ENCODE measurements at places on chromosomes 5 and 9.
A peak's percentile ranks its signal among the peaks of the same experiment; 100 is the strongest.

- DNase-seq, result no peak
Observed at GRCh38 chr5:144403817-144404420, 233.2 kb downstream of the KCTD16 start.

- DNase-seq, result no peak
Observed at GRCh38 chr9:89522261-89522958, 24.5 kb upstream of the SEMA4D start.

DNA sequence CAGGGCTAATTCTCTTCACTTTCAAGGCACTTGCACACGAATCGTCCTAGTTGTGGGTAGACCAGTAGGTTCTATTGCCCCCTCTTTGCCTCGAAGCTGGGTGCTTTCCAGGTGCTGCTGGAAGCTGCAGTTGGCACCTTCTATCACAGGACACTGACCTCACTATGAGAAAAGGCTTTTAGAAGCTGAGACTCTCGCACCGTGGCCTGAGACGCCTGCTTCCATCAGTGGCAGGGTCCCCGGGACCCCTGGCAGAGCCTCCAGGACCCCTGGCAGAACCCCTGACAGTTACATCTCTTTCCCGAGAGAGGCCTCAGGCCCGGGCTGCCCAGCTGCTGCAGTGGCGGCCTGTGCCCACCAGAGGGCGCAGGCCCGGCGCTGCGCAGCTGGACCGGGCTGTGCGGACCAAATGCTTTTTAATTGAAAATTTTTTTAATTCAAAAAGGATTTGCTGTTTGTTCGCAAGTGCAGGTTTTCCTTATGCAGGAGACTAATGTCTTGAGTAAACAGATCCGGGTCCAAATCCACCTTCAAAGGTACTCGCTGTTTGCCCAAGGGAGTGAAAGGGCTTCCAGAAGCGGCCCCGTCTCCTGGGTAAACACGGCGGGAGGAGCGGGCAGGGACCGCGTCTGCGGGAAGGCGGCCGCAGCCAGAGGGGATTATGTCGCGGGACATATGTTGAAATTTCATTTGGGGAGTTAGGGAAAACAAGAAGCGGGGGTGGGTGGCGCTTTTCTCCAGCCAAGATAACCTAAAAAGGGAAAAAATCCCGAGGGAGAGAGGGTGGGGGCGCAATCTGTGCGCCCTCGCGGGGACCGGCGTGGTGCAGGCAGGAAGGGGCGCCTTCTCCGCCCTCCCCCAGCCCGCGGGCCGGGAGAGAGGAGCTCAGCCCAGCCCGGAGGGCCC, 114.5 kb upstream of the LMX1B start:
- peak; percentile 10 for DNase-seq

GRCh38 chr5:157731272-157732129, at the start of gene THG1L:
Gene THG1L, plus strand, starts transcription at chr5:157731420. Its CDS starts 21 bp downstream, at chr5:157731441.
- DNase-seq, result peak; percentile 96

GRCh38 chr9:76594764-76595424, 135.9 kb downstream of the GCNT1 start:
- no peak for DNase-seq

DNA sequence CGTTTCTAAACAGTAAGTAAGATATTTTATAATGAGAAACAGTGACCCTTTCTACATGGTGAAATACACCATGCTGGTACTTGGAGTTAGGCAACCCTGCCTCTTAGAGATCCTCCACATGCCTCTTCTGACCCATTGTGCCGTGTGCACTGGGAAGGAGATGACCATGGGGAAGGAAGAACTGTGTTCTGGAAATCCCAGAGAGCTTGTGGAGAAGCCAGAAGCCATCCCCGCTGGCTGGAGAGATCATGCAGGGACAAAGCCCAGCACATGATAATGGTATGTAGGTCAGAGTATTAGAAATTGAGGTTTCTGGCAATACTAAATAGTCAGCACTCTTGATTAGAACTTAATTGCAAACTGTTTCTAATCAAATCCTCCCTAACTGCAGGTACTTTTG, 307.3 kb downstream of the FBXL7 start:
- DNase-seq, result no peak

DNA sequence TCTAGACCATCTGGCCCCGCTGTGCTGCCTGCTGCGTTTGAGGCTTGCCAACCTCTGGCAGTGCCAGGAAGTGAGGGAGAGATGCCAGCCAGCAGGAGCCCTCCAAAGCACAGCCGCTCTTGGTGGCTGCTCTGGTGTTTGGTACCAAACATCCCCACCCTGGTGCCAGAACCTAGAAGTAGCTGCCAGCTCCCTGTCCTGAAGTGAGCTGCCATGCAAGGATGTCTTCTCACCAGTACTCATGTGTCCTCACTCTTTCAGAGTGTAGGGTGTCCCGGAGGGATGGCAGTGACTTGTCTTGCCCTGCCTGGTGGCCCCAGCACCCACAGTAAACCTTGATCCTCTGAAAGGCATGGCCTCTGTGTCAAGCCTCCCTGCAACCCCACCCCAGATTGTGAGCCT, 43.4 kb downstream of the AMBP start:
- DNase-seq, result no peak

GRCh38 chr5:42274913-42275312, 148.3 kb upstream of the GHR start:
- DNase-seq, result no peak

DNA sequence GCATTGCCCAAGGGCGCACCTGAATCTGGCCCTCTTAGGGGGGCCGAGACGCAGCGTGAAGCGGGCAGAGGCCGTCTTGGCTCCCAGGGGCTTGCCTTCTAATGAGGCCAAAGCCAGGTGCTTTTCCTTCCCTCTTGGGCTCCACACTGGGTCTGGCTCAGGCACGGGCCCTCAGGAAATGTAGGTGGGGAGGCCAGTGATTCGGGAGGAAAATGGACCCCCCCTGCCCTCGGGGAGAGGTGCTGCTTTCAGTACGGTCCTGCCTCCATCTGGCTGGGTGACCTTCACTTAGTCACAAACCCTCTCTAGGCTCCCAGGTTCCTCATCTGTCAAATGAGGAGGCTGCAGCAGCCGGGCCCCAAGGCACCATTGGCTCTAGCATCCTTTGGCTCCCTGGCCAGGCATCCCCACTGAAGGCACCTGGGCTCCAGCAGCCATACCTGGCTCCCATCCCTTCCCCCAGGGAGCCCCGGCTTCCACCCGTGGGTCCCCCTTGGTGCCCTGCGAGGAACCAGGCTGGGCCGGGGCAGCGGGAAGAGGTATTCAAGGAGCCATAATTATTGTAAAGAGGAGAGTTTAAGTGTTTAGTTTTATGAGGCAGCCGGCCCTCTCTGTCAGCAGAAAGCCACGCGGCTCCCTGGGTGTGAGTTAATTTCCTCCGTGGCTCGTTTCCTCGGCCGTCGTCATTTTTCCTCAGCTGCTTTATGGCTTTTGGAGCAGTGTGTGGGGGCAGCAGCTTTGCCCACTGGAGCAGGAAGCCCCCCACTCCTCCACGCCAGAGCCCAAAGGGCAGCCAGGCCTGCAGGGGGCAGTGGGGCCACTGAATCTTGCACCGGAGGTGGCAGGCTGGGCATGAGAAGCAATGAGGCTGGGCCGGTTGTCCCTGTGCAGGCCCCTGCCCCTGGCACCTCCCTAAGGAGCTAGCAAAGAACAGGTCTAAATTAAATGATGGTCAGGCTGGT, 24.9 kb upstream of the UNC5A start:
- DNase-seq, result no peak

- no peak for DNase-seq
Observed at GRCh38 chr9:8158574-8158973, 359.0 kb upstream of the DMAC1 start.

GRCh38 chr5:82167372-82167935, 110.7 kb downstream of the RPS23 start:
- no peak for DNase-seq

DNA sequence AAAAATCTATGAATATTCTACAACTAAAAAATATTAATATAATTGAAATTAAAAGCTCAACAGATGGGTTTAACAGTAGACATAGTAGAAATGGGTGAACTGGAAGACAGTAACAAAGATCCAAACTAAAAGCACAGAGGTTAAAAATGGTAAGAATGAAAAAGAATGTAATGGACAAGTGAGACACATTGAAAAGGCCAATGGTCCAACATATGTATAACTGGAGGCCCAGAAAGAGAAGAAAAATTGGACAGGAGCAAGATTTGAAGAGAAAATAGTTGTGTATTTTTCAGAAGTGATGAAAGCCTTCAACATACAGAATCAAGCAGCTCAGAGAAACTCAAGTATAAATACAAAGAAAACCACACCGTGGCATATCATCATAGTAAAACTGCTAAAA, 58.6 kb downstream of the PCDHGC5 start:
- no peak for DNase-seq

DNA sequence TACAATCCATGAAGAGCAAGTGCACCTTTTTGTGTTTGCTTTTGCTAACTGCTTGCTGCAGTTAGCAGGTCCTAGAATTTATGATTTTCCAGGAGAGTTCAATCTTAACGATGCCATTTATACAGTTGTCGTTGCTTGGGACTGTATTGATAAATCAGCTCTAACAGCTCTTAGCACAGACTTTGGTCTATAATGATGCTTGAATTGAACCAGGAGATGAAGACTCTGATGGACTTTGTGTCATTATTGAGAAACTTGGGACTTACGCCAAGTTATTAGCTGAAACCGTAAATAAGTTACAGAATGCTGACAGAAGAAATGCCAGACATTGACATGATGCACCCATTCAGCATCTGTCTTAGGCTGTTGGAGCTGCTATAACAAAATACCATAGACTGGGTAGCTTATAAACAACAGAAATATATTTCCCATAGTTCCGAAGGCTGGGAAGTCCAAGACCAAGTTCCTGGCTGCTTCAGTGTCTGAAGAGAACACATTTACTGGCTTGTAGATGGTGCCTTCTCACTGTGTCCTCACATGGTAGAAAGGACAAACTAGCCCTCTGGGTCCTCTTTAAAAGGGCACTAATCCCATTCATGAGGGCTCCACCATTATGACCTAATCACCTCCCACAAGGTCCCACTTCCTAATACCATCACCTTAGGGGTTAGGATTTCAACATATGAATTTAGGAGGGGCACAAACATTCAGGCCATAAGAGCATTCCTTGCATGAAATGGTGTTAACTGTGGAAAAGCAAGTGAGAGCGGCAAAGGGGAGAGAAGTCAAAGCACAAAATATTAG, 17.6 kb downstream of the GLRX start:
- DNase-seq, result no peak

DNA sequence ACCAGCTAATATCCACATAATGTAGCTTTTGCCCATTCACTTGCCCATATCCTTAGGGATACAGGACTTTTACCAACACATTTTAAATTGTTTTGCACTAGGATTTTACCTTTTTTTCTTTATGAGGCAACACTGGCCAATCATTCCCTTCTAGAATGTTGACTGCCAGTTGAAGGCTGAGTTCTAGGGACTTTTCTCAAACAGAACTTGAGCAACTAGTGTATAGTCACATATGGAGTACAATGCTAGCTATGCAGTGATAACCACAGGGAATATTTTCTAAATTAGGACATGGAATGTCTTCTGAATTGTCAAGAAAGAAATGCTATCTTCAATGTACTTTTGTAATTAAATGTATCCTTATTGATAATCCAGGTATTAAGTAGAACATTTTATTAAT, 133.6 kb downstream of the OXCT1 start:
- no peak for DNase-seq

DNA sequence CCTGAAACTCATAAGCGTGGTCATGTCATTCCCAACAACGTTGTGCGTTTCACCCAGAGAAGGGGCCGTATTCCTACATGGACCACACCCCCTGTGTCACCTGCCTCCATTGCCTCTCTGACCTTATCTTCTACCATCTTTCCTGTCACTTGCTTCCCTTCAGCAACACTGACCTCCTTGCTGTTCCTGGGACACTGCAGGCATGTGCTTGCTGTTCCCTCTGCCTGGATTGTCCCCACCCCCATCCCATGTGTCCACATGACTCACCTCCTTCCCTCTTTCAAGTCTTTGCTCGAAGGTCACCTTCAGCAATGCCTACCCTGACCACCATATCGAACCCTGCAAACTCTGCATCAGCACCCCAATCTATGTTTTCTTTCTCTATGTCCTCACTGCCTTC, 133.2 kb upstream of the ZNF618 start:
- no peak for DNase-seq

DNA sequence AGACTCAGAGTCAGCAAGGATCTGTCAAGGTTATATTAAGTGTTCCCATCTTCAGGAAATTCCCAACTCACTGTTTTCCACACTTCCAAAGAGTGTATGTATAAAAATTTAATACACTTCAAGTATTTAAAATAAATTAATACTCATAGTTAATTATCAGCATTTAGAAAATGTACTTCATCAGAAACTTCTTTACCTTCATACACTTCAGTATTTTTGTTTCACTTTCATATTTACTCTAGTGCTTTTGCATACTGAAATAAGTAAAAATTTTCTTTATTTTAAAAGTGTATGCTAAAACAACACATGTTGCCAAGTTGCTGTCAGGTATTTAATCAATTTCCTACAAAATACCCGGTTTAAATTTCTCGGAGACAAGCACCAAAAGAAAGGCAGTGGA, 16.5 kb downstream of the RICTOR start:
- no peak for DNase-seq

GRCh38 chr9:87530716-87531115, 33.0 kb downstream of the DAPK1 start:
- DNase-seq, result no peak

DNA sequence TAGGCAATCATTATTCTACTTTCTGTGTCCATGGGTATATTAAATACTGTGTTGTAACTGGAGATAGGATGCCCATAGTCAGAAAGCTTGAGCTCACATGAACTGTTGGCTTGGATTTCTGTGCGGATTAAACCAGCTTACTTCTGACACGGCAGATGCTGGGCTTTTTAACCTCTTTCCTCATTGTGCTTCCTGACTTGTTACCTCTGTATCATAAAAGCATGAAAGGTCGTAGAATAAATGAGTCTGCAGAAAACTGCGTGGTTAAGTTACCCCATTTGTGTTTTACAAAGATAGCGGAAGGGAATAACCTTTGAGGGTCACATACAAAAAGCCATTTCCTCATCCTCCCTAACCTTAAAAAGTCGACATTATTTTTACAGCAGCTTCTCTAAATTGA, 199.5 kb upstream of the DMRT1 start:
- no peak for DNase-seq

GRCh38 chr9:38392235-38393127, at the start of gene ALDH1B1:
Gene ALDH1B1, plus strand, starts transcription at chr9:38392702. Its CDS starts 3,047 bp downstream, at chr9:38395749.
- DNase-seq, result peak; percentile 53

DNA sequence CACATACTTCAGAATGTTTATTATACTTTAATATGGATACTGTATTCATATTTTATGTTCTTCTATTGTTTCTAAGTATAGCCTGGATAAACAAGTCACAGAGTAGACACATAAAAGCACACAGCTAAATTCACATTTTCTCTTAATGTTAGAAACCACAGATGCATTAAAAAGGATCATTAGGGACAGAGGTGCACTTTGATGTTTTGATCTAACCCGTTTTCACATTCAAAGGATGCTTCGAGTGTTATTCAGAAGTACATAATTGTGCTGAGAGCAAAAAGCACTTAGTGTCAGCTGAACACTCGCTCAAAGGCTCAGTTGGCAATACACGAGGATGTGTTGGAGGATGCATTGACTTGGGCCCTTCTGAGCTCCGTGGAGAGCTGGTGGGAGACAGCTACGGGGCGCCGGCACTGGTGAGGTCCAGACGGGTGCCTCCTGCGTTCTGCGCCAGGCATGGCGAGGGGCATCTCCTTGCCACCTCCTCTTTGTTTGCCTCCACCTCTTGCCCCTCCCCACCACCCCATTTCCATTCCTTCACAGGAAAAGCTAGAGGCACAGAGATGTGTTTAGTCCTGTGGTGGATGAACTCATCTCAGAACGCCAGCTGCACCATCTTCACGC, 35.5 kb downstream of the MED10 start:
- no peak for DNase-seq

GRCh38 chr9:94761481-94761880, 35.0 kb downstream of the AOPEP start:
- DNase-seq, result no peak

All from GM04504 (cell line).